ENCODE measurements at places on chromosomes 4 and X.

DNA sequence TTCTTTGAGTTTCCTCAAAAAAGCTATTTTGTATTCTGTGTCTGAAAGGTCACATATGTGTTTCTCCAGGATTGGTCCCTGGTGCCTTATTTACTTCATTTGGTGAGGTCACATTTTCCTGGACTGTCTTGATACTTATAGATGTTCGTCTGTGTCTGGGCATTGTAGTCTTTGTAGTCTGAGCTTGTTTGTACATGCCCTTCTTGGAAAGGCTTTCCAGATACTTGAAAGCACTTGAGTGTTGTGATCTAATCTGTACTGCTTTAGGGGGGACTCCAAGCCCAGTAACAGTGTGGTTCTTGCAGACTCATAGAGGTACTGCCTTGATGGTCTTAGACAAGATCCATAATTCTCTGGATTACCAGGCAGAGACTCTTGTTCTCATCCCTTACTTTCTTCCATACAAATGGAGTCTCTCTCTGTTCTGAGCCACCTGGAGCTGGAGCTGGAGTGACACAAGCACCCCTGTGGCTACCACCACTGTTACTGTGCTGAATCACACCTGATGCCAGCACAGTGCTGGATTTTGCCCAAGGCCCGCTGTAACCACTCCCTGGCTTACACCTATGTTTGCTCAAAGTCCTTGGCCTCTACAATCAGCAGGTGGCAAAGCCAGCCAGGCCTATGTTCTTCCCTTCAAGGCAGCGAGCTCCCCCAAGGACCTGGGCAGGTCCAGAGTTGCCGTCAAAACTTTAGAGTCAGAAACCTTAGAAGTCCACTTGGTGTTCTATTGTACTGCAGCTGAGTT is 72.3 kb upstream of the EFHC2 start:
- DNase-seq = no peak

- DNase-seq = no peak
These were observed 6.7 kb downstream of the ELF4 start for GRCh38 chrX:130103605-130104004.

DNA sequence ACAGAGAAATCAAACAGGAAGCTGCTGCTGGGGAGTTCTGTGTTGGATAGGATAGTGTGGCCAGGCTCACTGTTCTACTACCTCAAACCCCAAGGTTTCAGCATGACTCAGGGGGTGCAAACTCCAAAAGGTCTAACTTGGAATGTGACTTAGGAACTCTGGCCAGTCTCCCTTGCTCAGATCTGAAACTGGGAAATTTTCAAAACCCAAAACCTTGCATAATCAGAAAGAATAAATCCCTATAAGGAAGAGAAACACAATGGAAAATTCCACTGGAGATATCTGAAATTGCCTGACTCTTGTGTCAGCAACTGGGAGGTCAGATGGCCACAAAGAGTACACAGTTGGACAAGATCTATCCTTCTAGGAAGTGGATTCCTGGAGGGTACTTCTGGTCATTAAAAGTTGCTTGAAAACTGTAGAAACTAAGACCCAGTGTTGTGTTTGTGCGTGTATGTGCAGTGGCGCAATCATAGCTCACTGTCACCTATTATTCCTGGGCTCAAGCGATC is 58.0 kb downstream of the PPEF2 start:
- no peak for DNase-seq

- no peak for DNase-seq
These were observed 106.0 kb downstream of the TMEM144 start for GRCh38 chr4:158316264-158316663.

GRCh38 chr4:159272273-159273140 is 169.6 kb downstream of the RAPGEF2 start:
- no peak for DNase-seq

DNA sequence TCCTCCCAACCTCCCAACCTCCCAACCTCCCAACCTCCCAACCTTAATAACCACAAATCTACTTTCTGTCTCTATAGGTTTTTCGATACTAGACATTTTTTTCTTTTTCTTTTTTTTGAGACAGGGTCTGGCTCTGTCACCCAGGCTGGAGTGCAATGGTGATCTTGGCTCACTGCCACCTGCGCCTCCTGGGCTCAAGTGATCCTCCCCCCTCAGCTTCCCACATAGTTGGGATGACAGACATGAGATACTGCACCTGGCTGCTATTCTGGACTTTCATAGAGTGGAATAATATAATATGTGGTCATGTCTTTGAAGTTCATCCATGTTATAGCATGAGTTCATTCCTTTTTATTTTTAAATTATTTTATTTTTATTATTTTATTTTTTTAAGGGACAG is 39.5 kb upstream of the ZFX start:
- no peak for DNase-seq
